ENCODE measurements at places on chromosomes 7 and 10. TPM values are rescaled to one million over a fixed set of nuclear protein-coding genes. Genes with fewer than 3 reads are reported as not detected.

UMAD1 gene
- total RNA-seq = 12.1 TPM

TMEM178B gene
- total RNA-seq = 32.1 TPM

CCDC136 gene
- total RNA-seq = 6.5 TPM

ZNF425 gene
- 0.79 TPM for total RNA-seq

IGF2BP3 gene
- 0.22 TPM for total RNA-seq

- no peak for DNase-seq
These were observed 24.4 kb downstream of the KMT2C start for GRCh38 chr7:152411389-152411788.

GRCh38 chr7:110564246-110564645 lies 526.7 kb upstream of the LRRN3 start:
- no peak for DNase-seq

DNA sequence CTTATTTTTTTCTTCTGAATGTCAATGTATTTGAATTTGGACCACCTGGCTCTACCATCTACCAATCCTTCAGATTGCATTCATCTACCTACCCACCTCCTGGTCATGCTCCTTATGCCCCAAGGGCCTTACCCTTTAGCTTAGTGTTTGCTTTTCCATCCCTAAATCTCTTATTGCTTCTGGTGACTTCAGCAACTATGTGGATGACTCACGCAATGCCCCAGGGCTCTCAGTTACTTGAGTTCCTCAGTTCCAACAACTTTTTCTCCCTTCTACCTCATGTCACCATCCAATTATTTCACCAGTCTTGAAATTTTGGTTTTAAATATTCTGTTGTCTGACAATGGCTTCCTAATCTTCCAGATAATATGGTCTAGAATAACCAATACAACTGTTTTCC lies 118.9 kb downstream of the CFAP58 start:
- no peak for DNase-seq

DNA sequence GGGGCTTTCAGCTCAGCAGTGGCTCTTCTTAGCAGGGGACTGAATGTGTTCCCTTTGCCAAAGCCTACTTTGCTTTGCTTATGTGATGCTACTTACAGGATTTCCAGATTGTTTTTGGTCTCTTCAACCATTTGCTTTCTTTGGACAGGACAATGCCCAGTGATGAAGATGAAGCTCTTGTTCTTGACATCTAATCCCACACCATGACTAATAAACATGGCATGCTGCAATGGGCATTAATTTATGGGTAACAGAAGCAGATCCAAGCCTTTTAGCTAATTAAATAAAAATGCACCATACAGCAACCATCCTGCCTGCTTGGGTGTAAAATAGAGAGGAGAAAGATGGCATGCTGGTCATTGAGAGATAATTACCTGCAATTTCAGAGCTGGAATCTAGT lies 175.5 kb upstream of the ITGB1 start:
- DNase-seq = no peak
